ENCODE measurements at places on chromosomes 3 and 15.

DNA sequence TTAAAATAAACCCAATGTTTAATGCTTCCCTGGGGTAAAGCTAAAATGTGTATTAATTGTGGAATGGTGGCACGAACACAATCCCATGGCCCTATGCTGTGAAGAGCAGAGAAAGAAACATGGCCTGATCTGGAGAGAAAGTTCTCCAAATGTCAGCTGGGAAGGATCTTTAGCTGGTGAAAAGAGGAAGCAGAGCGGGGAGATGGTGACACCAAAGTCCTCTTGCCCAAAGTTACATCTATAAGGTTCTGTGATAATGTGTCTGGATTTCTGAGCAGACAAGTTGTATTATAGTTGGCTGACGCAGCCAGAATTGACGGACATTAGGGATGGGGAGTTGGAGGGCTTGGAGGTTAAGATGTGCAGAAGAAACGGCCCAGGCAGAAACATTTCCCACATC lies 196.2 kb downstream of the CHST2 start:
- no peak for DNase-seq

DNA sequence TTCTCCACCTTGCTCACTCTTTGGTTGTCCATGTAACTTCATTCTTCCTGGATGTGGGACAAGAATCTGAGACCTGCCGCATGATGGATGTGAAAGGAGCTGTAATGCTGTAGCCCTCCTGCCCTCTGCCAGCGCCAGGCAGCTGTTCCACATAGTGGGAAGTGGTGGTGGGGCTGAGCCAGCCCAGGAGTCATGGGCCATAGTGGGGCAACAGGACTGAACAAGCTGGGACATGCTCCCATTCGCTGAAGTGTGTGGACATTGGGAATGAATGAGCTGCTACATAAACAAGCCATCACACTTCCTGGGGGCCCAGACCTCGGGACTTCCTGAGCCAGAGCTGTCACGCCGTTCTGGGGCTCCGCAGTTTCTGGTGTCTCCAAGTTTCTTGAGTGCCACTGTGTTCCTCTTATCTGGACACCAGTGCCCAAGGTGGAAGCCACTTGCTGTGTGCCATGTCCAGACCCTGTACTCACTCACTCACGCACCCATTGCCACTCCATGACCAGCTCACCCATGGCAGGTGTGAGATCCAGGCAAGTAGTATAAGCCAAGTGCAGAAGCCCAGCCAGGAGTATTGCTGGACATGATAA lies 624.3 kb upstream of the EPHA6 start:
- DNase-seq: no peak

DNA sequence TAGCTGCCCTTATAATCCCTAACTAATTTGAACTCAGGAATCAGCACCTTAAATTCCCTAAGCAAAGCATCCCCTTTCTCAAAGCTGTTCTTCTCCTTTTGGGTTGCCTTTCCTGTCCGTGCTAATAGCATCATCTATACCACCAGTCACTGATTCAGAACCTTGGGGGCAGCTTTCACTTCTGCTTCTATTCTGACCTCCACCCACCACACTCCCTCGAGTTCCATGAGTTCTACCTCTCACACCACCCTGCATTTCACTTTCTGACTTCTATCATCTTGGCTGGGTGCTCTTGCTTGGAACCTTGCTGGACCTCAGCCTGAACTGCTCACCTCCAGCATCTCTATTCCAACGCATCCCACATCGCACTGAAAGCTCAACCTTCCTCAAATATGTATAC lies 55.4 kb upstream of the KCNMB2 start:
- no peak for DNase-seq

- no peak for DNase-seq
These were observed 29.4 kb downstream of the FHIT start for GRCh38 chr3:61221759-61222362.

DNA sequence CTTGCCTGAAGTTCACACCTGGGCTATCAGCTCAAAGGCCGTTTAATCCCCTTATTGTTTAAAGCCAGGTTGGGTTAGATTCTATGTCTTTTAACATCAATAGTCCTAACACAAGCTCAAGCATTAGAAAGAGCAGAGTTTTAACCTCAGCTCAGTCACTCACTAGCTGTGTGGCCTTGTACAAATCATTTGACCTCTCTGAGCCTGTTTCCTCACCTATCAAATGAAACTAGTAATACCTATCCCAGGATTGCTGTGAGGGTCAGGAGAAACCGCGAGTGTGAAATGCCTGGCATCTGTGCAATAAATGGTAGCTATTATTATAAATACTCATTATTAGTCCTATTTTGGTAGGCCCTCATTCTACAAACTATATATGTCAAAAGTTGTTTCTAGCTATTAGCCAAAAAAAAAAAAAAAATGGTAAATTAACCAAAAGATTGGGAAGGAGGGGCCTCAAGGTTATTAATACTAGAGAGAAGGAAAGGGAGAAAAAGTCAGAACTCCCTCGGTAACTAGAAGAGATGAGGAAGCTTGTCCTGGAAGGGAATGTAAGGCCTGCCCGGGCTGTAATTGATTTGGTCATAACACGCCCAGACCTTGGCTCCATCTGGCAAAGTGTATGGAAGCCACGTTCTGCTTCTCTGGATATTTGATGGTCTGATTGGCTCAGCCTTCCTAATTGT lies 510.5 kb upstream of the PROK2 start:
- DNase-seq: no peak

GRCh38 chr3:122964811-122965210 lies 62.8 kb downstream of the SEMA5B start:
- no peak for DNase-seq

DNA sequence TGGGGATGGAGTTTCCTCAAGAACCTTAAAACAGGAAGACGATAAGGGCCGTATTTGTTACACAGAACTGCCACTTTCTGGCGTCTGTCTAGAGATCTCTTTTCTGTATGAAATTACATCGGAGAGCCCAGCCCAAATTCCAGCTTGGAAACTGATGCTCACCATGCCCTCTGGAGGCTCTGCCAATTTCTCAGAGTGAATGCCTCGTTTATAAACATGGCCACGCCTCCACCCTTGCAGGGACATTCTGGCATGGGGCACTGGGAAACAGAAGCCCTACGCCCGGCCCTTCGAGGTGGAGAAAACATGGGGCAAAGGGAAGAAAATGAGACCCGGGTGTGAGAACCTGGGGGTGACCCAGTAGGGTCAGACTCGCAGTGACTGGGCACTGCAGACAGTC lies 53.4 kb upstream of the SEC13 start:
- DNase-seq: no peak

GRCh38 chr3:146134348-146135117 lies 26.5 kb downstream of the PLOD2 start:
- DNase-seq: no peak

- no peak for DNase-seq
These were observed 571 bp downstream of the ACAD9 start for GRCh38 chr3:128879991-128880390.

GRCh38 chr3:165635791-165636683 lies 201.2 kb downstream of the BCHE start:
- no peak for DNase-seq

- no peak for DNase-seq
These were observed 316.1 kb downstream of the TLE3 start for GRCh38 chr15:69781411-69782125.

DNA sequence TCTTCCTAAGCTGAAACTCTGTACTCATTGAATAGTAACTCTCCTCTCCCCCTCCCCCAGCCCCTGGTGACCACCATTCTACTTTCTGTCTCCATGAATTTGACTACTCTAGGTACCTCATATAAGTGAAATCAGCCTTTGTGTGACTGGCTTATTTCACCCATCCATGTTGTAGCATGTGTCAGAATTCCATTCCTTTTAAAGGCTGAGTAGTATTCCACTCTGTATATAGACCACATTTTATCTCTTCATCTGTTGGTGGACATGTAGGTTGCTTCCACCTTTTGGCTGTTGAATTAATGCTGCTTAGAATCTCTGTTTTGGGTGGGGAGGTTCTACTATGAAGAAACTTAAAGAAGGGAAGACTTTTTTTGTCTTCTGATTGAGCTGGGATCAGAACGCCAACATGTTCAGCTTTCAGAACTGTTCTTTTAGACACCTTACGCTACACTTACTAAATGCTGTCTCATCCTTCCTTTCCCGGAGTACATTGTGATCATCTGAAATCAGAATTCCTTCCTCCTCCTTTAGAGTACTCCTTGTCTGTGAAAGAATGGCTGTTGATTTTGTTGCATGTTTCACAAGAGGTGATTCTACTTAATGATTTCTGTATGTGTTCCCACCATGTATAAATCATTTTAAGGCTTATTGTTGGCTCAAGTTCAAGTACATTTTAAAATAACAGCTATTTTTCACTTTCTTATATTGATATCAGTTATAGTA lies 50.3 kb downstream of the MRPS25 start:
- no peak for DNase-seq

DNA sequence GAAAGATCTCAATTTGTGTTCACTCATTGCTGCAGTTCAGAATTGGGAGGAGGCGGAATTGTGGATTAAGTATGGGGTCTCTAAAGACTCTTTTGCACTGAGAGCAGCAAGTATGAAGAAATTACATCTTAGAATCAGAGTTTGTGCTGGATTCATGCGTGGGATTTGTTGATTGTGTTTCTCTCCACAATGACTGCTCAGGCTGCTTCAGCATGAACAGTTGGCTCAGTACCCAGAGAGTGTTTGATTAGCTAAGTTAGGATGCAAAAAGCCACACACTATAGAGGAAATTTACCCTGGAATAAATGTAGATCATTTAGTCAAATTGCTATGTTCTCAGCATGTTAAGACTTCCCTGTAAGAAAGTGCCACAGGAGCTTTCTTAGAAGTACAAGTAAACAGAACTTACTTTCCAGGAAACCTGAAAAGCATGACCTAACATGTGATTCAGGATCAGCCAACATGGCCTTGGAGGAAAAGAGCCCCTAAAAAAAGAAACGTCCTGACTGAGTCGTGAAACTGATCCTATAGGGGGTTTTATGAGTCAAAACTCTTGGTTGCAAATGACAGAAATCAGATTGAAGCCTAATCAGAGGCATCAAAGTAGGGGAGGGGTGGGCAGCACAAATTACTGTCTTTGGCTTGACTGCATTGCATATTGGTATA lies 32.6 kb downstream of the HHLA2 start:
- no peak for DNase-seq

DNA sequence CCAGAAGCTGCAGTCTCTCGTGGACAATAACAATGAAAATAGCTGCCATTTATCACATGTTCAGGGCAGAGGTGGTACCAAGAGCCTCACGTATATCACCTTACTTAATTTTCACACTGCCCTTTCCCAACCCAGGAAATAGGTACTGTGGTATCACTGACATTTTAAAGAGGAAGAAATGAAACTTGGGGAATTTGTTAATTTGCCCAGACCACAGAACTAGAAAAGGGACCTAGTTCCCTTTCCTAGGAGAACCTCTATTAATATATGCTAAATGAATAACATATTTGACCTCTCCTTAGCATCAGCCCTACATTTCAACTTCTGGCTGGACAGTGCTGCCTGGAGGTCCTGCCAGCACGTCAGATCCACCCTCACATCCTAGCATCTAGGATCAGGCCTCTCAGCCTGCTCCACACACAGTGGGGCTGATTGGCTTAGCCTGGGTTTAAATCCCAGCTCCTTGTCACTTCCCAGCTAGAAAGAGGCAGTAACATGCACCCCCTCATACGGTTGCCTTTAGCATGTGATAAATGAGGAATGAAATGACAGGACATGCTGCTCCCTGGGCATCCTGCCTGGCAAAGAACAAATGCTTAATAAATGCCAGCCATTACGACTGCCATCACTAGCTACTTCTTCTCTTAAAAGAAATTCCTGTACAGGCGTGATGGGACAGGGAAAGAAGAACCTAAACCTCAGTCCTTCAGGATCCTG lies 95.1 kb upstream of the TNFAIP8L3 start:
- DNase-seq: no peak

GRCh38 chr3:9615003-9615628 lies 34.2 kb upstream of the MTMR14 start:
- DNase-seq: no peak

- DNase-seq: no peak
These were observed 304.2 kb upstream of the LMCD1 start for GRCh38 chr3:8197384-8197783.

- no peak for DNase-seq
These were observed 50.2 kb upstream of the TPM1 start for GRCh38 chr15:62992302-62992701.

- DNase-seq: no peak
These were observed 119.9 kb upstream of the TJP1 start for GRCh38 chr15:29942143-29942542.

DNA sequence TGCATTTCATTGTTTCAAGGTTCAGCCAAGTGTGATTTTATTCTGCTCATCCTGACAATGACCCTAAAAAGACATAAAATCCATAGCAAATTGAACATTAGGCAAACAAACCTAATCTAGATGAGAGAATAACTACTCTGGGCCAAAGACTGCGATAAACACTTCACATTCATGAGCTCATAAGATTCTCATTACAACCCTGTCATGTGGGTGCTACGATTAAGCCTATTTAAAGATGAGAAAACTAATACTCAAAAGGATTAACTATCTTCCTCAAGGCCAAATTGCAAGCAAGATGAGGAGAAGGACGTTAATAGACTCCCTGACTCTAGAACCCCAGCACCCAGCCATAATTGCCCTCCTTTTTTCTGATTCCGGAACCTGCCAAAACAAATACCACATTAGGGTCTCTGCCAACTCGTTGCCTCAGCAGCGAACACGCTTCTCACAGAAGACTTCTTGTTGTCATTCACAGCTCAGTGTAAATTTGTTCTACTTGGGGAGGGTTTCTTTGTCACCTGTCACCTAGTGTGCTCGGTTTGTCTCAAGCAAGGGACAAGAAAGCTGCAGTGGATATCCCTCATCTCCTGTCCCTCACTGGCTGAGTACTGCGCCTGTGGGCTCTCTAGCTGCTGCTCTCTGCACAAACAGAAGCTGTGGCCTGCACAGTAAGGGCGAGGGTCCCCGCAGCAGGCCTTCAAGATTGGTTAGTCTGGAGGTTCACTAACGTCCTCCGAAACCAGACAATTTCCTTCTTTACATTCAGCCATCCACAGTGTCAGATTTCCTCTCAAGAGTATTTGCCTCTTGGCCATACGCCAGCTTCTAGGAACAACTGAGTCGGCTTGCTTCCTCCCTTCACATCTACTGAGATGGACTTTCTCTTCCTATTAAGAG lies 200.0 kb upstream of the UBE2E2 start:
- DNase-seq: no peak

GRCh38 chr3:14634763-14635400 lies 16.7 kb upstream of the CCDC174 start:
- DNase-seq: no peak

- DNase-seq: no peak
These were observed 2.0 kb downstream of the PPM1M start for GRCh38 chr3:52247409-52248164.

- DNase-seq: no peak
These were observed 189.3 kb downstream of the OPA1 start for GRCh38 chr3:193782276-193782647.

Measured in activated T-cell treated with anti-CD3 and anti-CD28 coated beads for 1 hour (primary cell).